T-helper 17 cell (primary cell): ENCODE measurements at places on chromosomes 11 and 22.

- DNase-seq: no peak
These were observed 11.8 kb upstream of the CAVIN3 start for GRCh38 chr11:6332066-6332465.

GRCh38 chr22:34278121-34278520 is 357.8 kb upstream of the LARGE1 start:
- DNase-seq: no peak

- DNase-seq: no peak
These were observed 10.4 kb downstream of the ANO5 start for GRCh38 chr11:22203281-22203680.

DNA sequence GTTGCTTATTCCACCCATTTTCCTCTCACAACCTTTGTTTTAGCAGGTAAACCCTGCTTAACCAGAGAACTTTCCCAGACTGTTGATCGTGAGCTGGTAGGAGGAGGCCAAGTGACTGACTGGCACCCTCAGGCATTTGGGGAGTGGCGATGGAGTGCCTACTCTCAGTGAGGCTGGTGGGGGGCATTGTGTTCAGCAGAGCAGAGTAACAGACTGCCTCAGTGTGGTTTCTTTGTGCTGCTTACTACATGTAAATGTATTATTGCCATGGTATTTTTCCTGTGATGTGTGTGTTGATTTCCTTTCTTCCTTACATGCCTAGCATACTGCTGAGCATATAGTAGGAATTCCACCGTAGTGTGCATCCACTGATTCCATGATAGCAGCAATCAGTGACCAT is 2.6 kb downstream of the MARK2 start:
- no peak for DNase-seq

- DNase-seq: no peak
These were observed 487.9 kb upstream of the LRRC4C start for GRCh38 chr11:41947392-41947791.

GRCh38 chr11:8109675-8110074 is 28.7 kb downstream of the TUB start:
- DNase-seq: no peak

- no peak for DNase-seq
These were observed 6.9 kb upstream of the COPB1 start for GRCh38 chr11:14506532-14506931.

DNA sequence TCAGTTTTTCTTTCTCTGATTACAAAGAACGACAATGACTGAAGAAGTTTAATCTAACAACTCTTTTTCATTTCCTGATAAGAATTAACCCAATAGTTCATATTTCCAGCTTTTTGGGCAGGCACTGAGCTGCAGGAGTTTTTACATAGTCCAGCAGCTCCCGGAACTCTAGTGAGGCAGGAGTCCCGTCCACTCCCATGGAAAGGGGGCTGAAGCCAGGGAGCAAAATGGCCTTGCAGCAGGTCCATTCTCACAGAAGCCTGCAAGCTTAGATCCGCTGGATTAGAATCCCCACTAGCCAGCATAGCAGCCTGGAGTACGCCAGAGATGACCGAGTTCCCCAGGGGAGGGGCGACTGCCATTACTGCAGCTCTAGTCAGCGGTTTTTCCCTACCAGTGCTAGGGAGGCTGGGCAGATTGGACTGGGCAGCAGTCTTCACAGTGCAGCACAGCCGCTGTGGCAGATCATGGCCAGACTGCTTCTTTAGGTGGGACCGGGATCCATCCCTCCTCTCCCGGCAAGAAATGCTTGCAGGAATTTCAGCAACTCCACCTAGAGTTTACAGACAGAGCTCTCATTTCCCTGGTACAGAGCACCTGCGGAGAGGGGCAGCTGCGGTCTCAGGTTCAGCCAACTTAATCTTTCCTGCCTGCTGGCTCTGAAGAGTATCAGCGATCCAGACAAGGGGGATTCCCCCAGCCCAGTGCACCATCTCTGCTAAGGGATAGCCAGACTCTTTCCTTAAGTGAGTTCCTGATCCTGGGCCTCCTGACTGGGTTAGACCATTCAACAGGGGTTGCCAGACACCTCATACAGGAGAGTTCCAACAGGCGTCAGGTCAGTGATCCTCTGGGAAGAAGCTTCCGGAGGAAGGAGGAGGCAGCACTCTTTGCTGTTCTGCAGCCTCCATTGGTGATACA is 742 bp upstream of the CASP4 start:
- no peak for DNase-seq

DNA sequence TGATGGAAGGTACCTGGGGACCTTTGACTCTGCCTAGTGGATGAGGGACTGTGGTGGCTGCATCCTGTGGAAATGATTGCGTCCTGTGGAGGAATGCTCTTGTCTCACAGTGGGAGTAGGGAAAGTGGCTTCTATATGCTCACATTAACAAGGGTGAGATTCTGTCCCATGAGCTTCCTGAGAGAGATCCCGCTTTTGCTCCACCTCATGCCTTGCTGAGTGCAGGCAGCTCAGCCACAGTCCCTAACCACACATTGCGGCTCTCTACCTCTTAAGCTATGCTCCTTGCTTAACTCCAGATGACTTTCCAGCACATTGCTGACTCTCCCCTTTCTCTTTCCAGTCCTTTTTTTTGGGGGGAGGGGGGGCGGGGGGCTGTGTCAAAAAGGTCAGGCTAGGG is 45.0 kb downstream of the TEAD1 start:
- no peak for DNase-seq

DNA sequence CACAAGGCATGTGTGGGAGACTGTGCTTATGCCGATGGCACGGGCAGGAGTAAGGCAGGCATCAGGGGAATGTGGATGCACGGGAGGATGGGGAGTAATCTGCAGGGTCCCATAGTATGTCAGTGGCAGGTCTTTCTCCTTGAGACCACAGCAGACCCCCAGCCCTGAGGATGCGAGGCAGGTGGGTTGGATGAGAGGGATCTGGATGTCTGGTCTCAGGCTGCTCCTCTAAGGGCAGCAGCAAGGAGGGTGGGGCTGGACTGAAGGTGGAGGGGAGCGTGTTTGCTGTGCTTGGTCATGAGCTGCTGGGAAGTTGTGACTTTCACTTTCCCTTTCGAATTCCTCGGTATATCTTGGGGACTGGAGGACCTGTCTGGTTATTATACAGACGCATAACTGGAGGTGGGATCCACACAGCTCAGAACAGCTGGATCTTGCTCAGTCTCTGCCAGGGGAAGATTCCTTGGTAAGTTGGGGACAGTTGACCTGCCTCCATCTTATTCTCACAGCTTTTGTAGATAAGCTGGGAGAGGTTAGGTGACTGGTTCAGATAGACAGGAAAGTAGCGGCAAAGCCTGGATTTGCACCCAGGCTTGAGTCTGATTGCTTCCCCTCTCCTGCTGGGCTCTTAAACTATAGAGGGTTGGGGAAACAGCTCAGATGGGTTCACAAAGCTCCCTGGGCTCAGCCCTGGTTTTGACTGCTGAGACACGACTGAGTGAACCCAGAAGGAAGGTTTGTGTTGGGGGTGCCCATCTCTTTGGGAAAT is at the start of gene APOL1:
Gene APOL1, plus strand, starts transcription at position 380 of the 769 bp plus-strand sequence. CDS start 1,823 bp downstream, outside the sequence.
- DNase-seq: no peak

- DNase-seq: no peak
These were observed 92.6 kb downstream of the PKNOX2 start for GRCh38 chr11:125257190-125257579.

- no peak for DNase-seq
These were observed 117.5 kb upstream of the NNMT start for GRCh38 chr11:114178656-114179055.

GRCh38 chr11:103963648-103964047 is 72.8 kb upstream of the DDI1 start:
- DNase-seq: no peak

DNA sequence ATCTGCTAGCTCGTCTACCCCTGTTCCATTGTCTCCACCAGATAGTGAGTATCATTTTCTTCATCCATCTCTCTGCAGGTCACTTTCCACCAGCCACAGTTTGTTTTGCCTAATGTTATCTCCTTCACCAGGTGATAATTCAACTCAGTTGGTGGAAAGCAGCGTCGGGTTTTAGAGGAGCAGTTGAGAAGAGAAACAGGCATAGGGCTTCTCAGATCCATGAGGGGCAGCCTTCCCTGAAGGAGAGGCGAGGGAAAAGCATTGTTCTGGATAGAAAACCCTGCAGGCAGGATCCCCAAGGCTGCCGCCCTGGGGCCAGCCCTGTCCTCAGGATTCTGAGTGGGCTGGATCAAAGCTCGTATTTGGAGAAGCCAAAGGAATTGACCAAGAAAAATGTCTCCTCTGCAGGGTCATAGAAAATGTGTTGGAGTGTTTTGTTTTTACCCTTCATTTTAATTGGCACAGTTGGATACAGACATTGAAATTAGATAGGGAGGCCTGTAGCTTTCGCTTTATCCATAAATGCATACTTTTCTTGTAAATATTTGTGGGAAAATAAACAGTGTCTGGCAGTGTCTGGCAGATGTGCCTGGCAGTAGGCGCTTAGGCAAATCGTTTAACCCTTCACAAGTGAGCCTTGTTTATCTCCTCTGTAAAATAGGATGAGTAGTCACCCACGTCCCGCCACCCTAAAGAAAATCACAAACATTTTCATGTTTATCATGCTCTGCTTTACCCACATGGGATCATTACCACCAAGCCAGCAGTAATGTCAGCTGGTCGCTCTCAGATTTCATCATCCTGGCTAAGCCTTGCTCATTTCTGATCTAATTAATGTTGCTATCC is 73.4 kb upstream of the TTC12 start:
- no peak for DNase-seq

DNA sequence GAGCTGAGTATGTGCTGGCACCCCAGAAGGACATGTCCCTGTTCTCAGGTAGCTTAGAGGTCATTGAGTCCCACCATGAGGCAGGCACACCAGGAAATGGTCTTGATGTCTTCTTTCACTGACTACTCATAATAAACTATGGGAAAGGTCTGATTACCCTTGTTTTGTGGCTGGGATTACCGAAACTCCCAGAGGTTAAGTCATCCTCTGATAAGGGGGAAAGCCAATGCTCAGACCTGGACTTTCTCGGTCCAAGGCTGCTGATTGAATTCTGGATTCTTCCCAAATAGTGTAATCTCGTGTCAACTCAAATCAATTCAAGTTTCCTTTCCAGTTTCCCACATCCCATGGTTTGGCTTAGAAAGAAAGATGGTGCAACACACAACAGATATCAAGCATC is 3.7 kb upstream of the CD44 start:
- no peak for DNase-seq

GRCh38 chr11:117754030-117754429 is 43.0 kb downstream of the DSCAML1 start:
- DNase-seq: no peak

DNA sequence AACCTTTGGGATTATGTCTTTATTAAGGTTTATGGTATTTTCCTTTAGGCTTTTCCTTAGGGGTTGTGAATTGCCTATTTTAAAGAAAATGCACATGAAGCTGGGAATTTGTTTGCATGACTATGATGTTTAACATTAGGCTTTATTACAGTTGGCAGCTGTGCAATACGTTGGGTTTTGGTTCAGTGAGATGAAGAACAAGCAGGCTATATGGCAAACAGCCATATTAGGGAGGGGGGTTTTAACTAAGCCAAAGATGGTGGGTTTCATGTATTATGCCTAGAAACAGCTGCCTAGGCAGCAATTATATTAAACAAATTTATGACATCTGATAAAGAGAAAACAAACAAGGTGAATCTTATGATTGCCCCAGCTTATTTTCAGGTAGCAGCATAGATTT is 880.8 kb downstream of the FAM181B start:
- DNase-seq: no peak

- no peak for DNase-seq
These were observed 560.1 kb upstream of the FAT3 start for GRCh38 chr11:91664521-91664920.

- no peak for DNase-seq
These were observed 852.6 kb upstream of the RAG2 start for GRCh38 chr11:37450613-37451012.

- DNase-seq: no peak
These were observed 700 bp downstream of the C22orf31 start for GRCh38 chr22:29060931-29061330.

- no peak for DNase-seq
These were observed 93.2 kb downstream of the PHF21B start for GRCh38 chr22:44916281-44917231.

DNA sequence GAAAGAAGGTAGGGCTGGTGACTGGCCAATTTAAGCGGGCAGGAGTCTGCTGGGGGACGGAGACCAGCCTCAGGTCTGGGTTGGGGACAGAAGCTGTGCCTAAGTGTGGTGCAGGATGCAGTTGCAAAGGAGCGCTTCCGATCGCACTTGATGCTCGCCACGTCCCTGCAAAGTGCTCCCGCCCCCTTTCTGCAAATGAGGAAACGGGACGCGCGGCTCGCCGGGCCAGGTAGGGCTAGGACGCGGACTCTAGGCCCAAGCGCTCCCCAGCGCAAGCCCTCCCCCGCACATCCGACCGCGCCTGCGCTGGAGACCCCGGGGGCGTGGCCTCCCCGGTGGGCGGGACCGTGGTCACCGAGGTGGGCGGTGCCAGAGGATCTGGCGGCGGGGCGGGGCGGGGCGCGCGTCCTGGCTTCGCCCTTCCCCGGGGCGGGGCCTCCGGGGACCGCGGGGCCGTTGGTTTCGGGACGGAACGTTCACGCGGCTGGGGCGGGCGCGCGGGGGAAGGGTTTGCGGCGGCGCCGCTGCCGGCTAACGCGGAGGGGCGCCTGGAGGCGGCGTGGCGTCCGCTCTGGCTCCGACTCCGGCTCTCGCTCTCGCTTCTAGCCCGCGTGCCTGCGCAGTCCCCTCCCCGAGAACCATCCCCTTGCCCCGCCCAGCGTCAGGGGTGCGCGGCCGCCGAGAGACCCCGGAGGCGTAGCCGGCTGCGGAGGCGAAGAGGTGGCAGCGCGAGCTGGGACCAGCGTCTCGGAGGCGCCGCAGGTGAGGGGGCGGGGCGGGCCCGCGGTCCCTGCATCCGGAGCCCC is at the start of gene FAM118A:
Gene FAM118A, plus strand, starts transcription at position 513 of the 806 bp plus-strand sequence. CDS start 12,446 bp downstream, outside the sequence.
- DNase-seq: peak; percentile 100

GRCh38 chr22:48581796-48582469 is 1245.7 kb downstream of the BRD1 start:
- no peak for DNase-seq

DNA sequence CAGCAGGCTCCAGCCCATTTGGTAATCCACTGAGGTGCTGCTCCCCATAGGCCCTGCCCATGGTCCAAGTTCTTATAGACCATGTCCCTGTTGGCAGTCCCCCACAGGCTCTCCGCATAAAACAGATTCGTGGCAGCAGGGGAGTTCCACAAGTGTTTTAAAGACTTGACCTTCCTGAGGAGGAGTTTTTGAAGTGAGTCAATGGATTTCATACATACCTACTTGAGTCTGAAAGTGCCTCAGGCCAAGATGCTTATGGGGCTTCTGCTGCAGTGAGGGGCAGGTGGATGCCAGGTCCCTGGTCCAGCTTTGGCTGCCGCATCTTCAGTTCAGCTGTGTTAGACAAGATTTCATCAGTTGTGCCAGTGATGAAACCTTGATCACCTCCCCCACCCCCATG is 43.3 kb downstream of the CABIN1 start:
- no peak for DNase-seq

DNA sequence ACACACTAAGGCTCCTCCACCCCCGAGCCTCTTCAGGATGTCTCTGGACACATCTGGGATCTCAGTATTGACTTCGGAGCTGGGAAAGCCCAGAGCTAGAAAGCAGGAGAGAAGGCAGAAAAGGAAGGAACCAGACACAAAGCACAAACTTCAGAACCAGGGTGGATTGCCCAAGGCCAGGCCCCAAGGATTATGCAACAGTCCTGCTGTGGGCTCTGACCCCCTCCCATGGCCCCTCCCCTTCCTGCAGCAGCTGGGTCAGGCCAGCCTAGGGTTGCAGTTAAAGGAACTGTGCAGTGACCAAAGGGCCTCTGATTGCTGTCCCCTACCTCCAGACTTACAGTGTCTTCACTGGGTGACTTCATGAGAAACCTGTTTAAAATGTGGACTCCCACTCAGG is 5.3 kb downstream of the KCNE3 start:
- DNase-seq: no peak

GRCh38 chr11:57407941-57408475 is 17.6 kb upstream of the PRG2 start:
- DNase-seq: no peak
